Activated CD4-positive, alpha-beta T cell treated with anti-CD3 and anti-CD28 coated beads for 36 hours (primary cell): ENCODE measurements at places on chromosomes 4 and X. TPM values are rescaled to one million over a fixed set of nuclear protein-coding genes. Genes with fewer than 3 reads are reported as not detected.

DNA sequence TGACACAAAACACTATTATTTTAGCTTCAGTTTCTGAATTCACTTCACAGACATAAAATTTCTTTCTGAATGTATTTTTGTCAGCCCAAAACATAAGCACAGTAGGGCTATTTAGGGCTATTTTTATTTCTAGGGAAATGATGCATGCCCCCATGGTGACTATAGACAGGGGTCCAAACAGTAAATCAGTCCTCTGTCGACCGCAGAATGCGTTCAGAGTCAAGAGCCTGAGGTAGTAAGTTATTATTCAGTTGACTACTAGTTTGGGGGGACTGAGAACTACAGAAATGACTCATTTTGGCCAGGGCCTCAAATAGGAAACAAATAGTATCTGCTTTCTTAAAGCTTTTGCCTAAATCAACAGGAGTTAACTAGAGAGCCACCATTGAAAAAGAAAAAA is 414.4 kb downstream of the AFF2 start:
- DNase-seq: no peak

DNA sequence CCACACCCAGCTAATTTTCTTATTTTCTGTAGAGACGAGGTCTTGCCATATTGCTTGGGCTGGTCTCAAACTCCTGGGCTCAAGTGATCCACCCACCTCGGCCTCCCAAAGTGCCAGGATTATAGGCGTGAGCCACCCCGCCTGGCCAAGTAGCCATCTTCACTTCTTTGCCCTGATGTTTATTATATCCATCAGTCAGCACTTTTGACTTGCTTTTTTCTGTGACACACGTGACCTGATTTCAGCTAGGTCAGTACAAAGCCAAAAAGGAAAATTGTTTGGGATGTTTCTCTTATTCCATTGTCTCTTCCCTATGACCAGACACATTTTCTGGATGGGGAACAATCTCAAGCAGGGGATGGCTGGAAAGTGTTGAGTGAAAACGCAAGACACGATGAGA is 45.3 kb upstream of the MID1 start:
- DNase-seq: no peak

- no peak for DNase-seq
Observed at GRCh38 chr4:64079316-64079715, 329.9 kb downstream of the TECRL start.

- no peak for DNase-seq
Observed at GRCh38 chr4:143498021-143498420, 15.5 kb upstream of the SMARCA5 start.

SERTM2 gene
- not detected for total RNA-seq
